ENCODE measurements at places on chromosomes 1 and 21.

GRCh38 chr1:20493309-20493708 is 7.3 kb upstream of the CAMK2N1 start:
- no peak for DNase-seq

DNA sequence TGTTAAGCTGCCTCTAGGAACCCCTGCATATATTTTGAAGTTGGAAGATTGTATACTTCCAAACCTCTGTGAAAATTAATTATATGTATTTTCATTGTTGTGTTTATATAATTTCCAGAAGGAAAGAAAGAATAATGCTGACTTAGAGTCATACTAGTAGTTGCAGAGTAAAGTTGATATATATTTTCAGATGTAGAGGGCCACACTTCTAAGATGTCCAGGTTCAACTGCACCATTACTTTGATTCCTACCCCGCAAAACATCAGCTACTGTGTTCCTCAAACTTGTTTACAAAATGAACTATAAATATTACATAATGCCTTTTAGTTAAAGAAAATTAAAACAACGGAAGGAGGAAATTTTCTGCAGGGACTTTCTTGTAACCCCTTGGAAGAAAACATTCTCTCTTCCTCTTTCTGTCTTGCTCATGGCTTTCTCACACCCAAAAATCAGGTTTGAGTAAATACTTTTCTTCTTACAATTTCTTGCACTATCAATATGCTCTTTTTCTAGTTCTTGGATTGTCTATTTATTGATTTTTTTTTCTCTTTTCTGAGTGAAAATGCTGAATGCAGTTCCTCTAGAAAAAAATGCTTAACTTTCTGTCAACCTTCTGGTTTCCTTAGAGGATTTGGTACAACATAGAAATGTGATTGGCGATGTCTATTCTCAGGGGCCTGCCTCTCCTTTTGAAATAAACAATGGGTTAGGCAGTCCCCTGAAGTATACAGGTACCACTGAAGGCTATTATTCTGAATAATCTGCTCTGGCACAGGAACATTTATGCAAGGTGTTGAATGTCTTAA is 867.8 kb downstream of the TTLL7 start:
- no peak for DNase-seq

- DNase-seq: no peak
Measured at GRCh38 chr1:153985941-153986761, at the start of gene RAB13. Gene RAB13 (minus strand): TSS chr1:153986339. CDS start chr1:153986236, 103 bp downstream.

- no peak for DNase-seq
Measured at GRCh38 chr1:69693921-69694675, 126.4 kb downstream of the LRRC7 start.

DNA sequence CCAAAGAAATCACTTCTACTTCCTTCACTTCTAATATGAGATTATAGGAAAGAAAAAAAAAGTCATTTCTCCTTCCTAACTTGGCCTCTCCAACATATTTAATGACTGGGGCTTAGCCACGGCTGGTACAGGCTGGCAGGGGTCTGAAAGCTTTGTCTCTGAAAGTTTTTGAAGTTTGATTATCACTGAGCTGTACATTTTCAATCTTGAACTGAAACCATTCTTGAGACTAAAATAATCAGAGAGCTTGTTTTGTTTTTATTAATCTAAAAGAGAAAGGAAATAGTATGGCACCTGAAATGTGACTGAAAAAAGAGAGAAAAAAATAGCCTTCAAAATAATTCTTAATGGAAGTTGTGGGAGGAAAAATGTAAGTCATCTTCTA is 3.8 kb upstream of the KRTAP19-8 start:
- no peak for DNase-seq

- no peak for DNase-seq
Measured at GRCh38 chr21:34713621-34714020, 44.8 kb downstream of the CLIC6 start.

GRCh38 chr21:37264808-37265207 is 2.3 kb downstream of the VPS26C start:
- no peak for DNase-seq

DNA sequence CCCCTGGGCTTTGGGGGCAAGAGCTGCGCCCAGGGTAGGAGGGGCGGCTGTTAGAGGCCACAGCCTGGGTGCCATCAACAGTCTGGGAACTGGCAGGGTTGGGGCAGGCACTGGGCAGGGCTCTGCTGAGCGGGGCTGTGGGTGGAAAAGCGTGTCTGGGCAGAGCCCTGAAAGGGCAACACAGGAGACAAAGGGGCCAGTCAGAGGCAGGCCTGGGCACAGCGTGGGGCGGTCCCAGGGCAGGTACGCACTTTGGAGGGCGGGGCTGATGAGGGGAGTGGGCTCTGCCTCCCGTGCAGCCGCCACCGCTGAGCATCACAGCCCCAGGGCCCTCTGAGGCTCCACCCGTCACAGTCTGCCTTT is 13.9 kb downstream of the CELSR2 start:
- DNase-seq: no peak

GRCh38 chr1:181714428-181714827 is 231.1 kb downstream of the CACNA1E start:
- no peak for DNase-seq

DNA sequence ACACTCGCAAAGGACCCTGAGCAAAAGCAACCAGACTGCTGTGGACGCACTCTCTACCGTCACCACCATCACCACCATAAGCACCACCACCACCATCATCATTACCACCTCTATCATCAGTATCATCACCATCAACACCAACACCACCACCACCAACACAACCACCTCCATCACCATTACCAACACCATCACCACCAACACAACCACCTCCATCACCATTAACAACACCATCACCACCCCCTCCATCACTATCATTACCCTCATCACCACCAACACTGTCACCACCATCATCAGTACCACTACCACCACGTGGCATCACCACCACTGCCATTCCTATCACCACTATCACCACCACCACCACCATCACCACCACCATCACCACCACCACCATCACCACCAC is 38.8 kb upstream of the RIPK4 start:
- no peak for DNase-seq

DNA sequence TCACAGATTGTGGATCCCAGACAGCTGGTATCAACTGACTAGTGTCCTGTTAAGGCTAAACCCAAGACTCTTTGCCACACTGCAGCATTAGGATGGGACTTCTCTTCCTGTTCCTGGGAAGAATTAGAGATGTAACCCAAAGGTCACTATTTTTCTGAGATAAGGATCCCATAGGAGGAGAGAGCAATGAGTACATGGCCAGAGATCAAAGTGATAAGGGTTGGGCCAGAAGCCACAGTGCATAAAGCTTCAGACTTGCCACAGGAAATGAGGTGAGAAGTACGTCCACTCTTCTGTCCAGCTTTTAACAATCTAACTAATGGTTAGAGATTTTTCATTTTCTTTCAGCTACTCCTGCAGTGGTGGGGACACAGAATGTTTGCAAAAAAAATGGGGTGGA is at the start of gene HSD3B1:
Gene HSD3B1 (plus strand): TSS at position 270 of the 400 bp plus-strand sequence. CDS start 267 bp downstream, outside the sequence.
- DNase-seq: no peak

GRCh38 chr21:35528116-35529042 is 479.3 kb upstream of the RUNX1 start:
- peak; percentile 16 for DNase-seq

GRCh38 chr21:36636016-36636415 is 62.9 kb upstream of the SIM2 start:
- DNase-seq: no peak

- no peak for DNase-seq
Measured at GRCh38 chr1:50986653-50987052, 16.6 kb downstream of the CDKN2C start.

DNA sequence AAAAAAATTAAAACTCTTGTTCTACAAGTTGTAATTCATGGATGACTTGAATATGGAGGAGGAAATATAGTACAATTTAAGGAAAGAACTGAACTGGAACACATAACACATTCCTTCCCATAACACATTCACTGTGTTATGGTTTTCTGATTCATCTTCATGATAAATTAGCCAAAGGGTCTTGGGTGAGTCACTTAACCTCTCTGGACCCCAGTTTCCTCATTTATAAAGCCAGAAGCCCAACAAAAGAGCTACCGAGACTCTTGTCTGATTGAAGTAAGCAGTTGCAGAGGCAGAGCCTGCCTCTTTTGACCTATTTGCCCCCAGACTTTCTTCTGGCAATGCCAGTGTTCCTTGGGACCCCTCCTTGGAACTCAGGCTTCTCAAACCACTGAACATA is 161.9 kb upstream of the KCTD3 start:
- DNase-seq: no peak

GRCh38 chr1:3708791-3709190 is 43.5 kb upstream of the CCDC27 start:
- DNase-seq: no peak

DNA sequence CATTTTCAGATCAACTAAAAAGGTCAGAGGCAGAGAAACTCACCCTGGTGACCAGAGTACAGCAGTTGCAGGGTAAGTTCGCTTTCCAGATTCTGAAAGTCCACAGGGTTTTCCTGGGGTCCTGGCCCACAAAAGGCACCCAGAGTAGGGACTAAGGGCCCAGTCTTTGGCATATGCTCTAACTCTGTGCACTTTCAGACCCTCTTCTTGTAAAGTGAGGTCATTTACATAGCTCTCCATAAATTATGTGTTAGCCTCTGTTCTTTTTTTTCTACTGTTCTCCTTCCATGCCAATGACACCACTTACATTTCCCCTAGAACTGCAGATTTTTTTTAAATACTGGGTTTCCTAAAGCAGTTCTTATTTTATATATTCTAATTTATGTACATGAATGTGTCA is 6.3 kb downstream of the C1orf74 start:
- no peak for DNase-seq

DNA sequence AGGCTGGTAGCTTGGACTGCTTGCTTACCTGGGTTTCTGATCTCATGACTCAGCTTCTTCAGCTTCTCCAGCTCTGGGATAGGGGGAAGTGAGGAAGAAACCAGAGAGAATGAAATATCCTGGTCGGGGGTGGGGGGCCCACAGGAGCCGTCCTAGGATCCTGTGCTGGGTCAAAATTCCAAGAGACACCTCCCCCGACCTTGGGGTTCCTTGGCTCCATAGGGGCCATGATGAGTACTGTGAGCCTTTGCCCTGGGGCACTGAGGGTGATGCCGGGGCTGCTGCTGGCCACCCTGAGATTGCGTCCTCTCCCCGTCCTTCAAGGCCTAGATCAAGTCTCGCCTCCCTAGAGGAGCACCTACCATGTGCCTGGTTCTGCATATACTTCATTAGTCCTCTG is 40.0 kb downstream of the MYOM3 start:
- DNase-seq: no peak

- peak; percentile 8 for DNase-seq
Measured at GRCh38 chr1:52748119-52748518, 21.9 kb downstream of the ZYG11B start.

DNA sequence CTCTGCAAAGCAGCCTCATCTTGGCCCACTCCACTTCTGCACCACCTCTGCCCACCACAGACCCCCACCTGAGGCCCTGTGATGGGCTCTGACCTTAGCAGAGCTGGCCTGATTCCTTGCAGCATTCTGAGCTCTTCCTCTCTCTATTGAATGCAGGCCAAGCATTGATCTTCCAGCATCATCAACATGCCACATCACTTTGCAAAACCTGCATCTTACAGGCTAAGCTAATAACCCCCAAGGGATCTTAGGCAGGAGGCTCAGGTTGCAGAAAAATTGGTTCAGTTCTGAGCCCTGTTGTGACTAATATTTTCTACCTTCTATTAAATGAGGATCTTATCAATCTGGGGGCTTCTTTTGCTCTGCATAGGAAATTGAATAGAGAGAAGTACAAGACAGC is 78.7 kb downstream of the ATP1A1 start:
- no peak for DNase-seq

DNA sequence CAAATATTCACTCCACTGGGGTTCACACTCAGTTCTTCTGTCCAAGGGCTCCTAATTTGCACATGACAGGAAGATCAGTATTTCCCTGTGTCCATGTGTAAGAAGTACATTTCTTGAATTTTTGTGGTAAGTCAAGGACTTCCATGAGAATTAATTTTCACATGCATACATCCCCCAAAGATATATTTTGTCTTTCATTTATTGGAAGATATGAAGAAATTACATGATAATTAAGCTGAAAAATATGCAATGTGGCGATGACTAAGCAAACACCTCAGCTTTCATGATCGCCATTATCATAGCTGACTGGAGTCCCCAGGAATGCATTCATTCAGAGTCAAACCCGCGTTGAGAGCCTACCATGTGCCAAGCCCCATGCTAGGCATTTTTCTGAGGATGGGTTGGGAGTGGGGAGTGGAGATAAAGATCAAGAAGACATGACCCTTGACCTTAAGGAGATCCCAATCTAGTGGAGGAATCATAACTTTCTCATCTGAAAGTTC is 104.6 kb upstream of the F3 start:
- no peak for DNase-seq

- no peak for DNase-seq
Measured at GRCh38 chr1:27368869-27369582, 2.3 kb upstream of the MAP3K6 start.

- DNase-seq: no peak
Measured at GRCh38 chr1:16717336-16718098, 22.8 kb upstream of the RNU1-4 start.

GRCh38 chr1:203129501-203130231 is 2.1 kb downstream of the ADORA1 start:
- DNase-seq: no peak

GRCh38 chr1:50458507-50458906 is 35.3 kb upstream of the DMRTA2 start:
- no peak for DNase-seq

DNA sequence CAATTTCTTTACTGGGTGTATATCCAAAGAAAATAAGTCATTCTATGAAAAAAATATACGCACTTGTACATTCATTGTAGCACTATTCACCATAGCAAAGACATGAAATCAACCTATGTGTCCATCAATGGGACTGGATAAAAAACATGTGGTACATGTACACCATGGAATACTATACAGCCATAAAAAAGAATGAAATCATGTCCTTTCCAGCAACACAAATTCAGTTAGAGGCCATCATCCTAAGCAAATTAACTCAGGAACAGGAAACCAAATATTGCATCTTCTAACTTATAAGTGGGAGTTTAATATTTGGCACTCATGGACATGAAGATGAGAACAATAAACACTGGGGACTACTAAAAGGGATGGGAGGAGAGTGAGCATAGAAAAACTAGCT is 325.7 kb downstream of the TGFB2 start:
- no peak for DNase-seq

DNA sequence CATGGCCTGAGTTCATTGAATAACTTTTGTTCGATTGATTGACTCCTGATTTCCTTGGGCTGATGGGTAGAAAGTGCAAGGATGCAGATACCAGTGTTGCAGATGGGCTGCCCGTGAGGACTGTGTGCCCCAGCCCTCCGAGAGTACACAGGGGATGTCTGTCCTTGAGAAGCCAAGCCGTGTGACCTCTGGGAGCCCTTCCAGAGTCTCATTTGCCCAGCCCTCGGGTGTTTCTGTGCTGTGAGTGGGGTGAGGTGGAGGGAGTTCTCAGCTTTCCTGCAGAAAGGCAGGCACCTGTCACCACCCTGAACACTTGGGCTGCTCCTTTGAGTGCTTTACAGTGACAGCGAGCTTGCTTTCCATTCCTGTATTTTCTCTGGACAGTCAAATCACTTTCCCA is 96.4 kb upstream of the CACNA1E start:
- DNase-seq: no peak

GRCh38 chr1:186443638-186444037 is 17.3 kb downstream of the PDC start:
- no peak for DNase-seq
